ENCODE measurements at places on chromosomes 1 and 21. TPM values are rescaled to one million over a fixed set of nuclear protein-coding genes. Genes with fewer than 3 reads are reported as not detected.

The CSF1 gene
- 33.2 TPM for total RNA-seq

The CRYAA gene
- total RNA-seq, result not detected

The IL19 gene
- total RNA-seq, result not detected

The VAMP3 gene
- total RNA-seq, result 51.7 TPM

The DNAH14 gene
- total RNA-seq, result 14.2 TPM

The BTBD8 gene
- 121 TPM for total RNA-seq

The C1orf141 gene
- total RNA-seq, result 0.82 TPM

DNA sequence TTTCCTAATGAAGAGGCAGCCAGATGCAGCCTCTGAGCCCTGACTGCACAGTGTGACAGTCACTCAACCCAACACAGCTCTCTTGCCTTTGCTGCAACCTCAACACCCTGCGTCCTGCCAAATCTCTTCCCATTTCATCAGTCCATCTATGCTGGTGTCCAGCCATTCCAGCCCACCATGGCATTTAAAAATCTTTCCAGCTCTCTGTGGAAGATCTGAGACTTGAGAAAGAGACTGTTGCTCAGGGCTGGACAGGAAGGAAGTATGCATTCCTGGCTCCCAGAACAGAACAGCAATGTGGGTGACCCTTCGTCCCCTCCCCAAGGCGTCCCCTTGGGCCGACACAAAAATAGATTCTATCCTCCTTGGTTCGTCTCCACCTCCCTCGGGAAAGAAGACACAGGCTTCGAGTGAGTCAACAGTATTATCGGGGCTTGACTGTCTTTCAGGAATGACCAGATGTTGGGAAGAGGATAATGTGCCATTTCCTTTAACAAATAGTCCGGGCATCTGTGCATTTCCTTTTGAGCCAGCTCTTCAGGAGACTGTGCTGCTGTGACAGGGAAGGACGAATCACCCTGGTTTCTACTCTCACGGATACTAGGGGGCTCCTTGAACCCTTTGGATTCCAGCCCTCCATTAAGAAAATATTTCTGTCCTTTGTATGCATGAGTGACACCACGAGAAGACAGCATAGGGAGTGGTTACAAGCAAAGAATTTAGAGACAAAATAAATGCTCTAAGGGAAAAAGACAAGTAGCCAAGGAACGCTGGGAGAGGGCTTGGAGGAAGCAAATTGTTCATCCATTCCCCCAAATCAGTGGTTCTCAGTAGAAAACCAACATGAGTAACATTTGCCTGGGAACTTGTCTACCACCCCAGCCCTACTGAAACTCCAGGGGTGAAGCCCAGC, 111.4 kb upstream of the CDC42BPA start:
- no peak for DNase-seq

- no peak for DNase-seq
These were observed 40.6 kb downstream of the NCMAP start for GRCh38 chr1:24596401-24596880.

DNA sequence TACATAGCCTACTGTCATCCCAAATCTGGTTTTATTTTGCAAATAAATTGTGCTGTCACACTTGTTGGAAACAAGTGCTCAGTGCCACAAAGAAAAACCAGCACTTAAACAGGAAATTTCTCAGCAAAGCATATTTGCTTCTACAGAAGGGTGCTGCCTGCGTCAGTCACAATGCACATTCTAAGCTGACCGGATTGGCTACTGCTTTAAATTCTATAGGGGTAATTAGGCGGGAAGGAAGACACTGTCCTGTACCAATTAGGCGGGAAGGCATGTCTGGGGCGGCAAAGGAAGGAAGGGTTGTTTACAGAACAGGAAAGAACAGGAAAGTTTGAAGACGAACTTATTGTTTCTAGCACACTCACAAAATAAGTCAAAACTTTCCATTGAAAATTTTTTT, 2.8 kb downstream of the IFI16 start:
- no peak for DNase-seq

DNA sequence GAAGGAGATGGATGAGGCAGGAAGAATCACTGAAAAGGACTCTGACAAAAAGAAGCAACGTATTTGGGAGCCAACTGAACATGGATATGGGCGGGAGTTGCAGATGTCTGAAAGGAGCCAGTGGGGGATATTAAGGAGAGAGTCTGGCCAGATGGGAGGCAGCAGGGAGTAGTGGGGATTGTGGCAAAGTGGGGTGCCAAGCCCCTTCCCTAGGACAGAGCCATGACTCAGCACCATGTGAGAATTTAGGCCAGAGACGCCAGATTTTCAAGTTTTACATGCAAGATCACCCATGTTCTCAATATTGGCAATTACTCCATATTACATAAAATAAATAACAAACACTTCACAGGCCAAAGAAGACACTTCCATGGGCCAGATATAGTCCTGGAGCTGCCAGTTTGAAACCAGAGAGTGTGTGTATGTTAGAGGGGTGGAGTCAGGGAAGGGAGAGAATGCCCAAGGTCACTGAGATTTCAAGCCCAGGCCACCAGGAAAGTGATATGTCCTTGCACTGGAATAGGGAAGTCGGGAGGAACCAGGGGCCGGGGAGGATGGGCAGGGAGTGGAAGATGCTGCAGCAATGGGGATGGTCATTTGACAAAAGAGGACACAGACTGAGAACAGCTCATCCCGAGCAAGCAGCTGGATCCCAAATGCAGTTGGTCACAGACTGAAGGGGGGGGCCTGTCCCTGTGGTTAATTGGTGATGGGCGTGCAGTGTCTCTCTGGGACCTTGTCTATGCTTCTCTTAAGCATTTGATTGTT, 23.5 kb downstream of the TMEM51 start:
- no peak for DNase-seq

- no peak for DNase-seq
These were observed 19.2 kb downstream of the ELAPOR1 start for GRCh38 chr1:109133002-109133706.

- no peak for DNase-seq
These were observed 14.0 kb upstream of the SLC9C2 start for GRCh38 chr1:173616859-173617258.

GRCh38 chr1:29519108-29519787, 282.9 kb downstream of the PTPRU start:
- DNase-seq, result no peak

DNA sequence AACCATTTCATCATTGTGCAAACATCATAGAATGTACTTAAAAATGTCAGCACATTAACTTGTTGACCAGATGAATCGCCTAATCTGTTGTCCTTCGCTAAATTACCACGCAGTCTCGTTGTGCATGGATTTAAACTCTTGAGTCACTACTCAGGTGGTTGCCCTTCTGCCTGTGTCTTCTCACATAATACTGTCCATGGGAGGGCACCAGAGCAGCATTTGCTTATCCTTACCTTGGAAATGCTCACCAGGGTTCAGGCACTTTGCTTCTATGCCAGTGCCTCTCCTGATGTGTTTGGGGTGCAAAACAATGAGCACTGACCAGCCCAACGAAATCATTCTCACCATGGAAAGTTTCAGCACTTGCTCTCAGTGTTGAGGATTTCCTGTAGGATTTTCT, 559.9 kb downstream of the RWDD3 start:
- DNase-seq, result no peak

DNA sequence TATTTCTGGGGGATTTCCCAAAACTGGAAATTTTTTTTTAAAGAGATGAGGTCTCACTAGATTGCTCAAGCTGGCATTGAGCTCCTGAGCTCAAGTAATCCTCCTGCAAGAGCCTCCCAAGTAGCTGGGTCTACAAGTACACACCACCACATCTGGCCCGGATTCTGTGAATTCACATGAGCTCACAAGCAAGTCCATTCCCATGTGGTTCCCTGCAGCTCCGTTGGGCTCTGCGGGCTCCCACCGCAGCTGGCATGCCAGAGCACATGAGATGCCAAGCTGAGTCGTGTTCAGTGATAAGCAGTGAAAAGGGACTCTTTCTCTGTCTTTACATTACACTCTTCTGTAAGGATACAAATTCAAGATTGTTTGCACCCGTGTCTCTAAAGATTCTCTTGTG, 21.9 kb upstream of the TTF2 start:
- DNase-seq, result no peak

DNA sequence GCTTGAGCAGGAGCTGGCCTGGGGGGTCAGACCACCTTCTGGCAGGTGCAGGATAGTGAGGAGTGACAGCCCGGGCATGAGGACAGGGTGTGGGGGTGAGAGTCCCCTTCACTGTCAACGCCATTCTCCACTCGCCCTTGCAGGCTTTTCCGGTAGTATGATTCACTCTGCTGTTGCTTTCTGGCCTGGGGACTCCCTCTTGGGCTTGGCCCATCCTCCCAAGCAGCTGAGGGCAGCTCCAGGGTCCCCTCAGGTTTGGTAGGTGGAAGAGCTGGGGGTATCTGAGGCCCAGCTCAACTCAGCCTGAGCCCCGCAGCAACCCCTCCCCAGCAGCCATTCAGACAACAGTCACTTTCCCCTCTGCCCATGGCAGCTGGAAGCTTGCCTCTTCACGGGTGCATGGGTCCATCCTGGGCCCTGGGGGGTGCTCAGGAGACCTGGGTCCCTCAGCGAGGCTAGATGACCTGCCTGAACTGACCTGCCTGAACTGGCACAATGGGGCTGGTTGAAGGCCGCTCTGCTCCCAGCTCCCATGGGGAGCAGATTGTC, 1.3 kb downstream of the CLDN19 start:
- no peak for DNase-seq

DNA sequence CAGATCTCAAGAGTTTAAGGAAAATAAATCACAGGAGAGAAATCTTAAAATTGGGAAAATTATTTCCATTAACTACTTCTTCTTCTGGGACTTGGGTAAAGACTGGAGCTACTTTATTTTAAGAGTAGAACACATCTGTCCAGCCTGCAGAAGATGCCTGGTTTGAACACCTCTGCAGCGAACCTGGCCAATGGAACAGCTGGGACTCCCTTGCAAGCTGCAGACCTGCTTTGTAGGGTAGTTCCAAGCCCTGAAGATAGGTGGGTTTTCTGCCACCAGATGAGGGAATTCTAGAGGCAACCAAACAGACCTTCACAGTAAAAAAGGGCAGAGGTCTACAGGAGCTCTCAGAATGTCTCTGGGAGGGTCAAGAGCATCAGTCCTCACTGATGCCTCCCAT, 86.5 kb upstream of the CACNA1E start:
- DNase-seq, result no peak

- DNase-seq, result no peak
These were observed 2.4 kb upstream of the PIK3R3 start for GRCh38 chr1:46134660-46135331.

DNA sequence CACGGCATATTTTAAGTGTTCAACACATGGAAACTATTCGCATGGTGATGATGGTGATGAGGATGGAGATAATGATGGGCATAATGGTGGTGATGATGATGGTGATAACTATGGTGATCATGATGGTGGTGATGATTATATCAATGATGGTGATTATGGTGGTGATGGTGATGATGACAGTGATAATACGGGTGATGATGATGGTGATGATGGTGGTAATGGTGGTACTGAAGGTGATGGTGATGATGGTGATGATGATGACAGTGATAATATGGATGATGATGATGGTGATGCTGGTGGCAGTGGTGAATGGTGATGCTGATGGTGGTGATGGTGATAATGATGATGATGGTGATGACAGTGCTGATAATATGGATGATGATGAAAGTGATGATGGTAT, 341.8 kb upstream of the VAMP3 start:
- DNase-seq, result no peak

- no peak for DNase-seq
These were observed 88.7 kb downstream of the IARS2 start for GRCh38 chr1:220182656-220183055.

DNA sequence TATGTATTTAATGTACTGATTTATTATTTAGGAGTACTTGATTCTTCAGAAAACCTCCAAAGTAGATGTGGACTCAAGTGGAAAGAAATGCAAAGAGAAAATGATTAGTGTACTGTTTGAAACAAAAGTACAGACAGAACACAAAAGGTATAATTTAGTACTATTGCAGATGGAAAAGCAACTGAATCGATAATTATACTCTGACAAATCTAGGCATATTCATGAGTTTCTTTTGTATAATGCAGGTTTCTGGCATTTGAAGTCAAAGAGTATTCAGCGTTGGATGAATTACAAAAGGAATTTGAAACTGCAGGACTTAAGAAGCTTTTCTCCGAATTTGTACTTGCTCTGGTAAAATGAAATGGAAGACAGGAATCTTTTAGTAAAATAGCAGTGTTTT, 12.5 kb downstream of the RWDD3 start:
- DNase-seq, result no peak

- no peak for DNase-seq
These were observed 129.6 kb downstream of the CLEC20A start for GRCh38 chr1:178367151-178367550.

DNA sequence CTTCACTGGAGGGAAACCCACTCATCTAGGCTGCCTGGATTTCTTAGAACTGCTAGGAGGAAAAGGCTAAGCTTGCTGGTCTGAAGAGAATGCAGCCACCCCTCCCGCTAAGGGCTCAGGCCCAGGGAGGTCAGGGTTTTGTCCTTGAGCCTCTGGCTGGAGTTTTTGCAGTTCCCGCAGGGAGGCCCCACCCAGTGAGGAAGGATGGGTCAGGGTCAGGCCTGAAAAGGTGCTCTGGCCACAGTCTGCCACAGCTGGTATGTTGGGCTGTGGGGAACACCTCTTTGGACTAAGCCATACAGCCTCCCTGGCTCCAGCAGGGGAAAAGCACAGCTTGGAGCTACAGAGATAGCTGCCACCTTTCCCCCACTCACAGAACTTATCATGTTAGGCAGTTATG, 71.4 kb upstream of the PAPPA2 start:
- no peak for DNase-seq

DNA sequence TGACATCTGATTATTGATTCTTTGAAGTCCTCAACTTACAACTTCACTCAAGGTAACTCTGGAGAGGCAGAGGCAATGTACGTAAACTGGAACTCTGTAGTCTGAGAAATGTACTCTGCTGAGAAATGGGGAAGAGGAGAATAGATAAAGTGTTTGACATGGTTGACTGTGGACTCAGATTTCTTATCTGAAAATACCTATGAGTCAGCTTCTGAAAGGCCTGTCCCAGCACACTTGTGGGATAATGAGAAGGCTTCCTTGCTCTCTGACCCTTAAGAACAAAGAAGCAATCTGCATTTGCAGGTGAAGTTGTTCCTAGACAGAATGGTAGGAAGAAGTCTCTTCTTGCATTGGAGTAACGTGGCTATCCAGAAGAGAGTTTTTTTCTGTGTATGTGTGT, 1573.5 kb downstream of the BRINP3 start:
- no peak for DNase-seq

DNA sequence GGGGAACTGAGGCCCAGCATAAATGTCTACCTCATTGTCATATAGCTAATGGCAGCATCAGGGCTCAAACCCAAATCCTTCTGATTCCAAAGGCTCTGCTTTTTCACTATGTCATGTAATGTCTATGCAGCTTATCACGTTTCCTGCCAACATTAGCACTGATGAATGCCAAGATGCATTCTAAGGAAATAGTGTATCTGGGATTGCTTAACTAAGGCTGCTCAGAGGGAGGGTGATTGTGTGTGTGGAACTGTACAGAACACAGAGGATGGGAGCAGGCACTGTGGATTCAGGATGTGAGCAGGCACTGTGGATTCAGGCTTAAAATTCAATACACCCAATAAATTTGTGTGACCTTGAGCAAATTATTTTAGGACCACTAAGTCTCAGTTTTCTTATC, 456.4 kb upstream of the DEPDC1 start:
- no peak for DNase-seq

Measured in dorsolateral prefrontal cortex (tissue), 122 donors.